ENCODE measurements at places on chromosomes 6 and 20. TPM values are rescaled to one million over a fixed set of nuclear protein-coding genes. Genes with fewer than 3 reads are reported as not detected.

The MAS1 gene
- total RNA-seq: not detected

The MANEA gene
- 12.9 TPM for total RNA-seq

GRCh38 chr20:20814685-20815084 lies 102.2 kb upstream of the RALGAPA2 start:
- DNase-seq: no peak

The GTF3C6 gene
- 74.7 TPM for total RNA-seq

DNA sequence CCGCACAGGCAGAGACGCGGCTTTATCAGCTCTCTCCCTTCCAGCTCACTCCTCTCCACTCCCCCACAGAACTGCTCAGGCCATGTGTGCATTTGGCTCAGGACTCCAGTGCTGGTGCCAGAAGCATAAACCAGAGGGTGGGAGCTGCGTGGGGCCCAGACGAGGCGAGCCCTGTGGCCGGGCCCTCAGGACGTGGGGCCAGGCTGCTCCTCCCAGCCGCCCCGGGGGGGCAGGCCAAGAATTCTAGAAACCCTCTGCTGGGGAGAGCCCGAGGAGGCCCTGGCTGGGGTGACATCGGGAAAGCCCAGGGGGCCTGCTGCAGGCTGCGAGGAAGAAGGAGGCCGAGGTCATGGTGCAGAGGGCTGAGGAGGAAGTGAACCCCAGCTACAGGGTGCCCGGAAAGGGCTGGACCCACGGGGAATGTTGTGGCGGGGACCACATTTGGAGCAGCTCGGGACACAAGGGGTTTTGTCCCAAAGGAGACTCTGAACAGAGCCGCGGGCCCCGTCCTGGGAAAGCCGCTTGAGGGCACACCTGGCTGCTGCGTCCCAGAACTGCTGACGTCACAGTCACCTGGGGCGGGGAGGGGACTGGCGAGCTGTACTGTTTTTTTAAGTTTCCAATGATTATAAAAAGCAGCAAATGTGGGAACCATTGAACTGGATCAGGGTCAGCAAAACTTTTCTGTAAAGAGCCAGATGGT lies 107.1 kb downstream of the BANF2 start:
- DNase-seq: peak; percentile 94

DNA sequence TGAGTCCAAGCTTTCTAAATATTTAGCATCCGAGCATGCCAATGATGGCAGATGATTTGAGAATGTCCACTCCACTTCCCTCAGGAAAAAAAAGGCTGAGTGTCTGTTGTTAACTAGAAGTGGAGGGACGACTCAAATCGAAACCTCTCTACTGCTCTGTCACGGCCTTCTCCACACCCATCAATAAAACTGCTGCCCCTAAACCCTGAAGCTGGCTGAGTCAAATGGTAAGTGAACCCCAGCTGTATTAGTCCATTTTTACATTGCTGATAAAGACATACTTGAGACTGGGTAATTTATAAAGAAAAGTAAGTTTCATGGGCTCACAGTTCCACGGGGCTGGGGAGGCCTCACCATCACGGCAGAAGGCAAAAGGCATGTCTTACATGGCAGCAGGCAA lies 707.0 kb downstream of the QKI start:
- no peak for DNase-seq

The BMP2 gene
- total RNA-seq: 38.9 TPM

DNA sequence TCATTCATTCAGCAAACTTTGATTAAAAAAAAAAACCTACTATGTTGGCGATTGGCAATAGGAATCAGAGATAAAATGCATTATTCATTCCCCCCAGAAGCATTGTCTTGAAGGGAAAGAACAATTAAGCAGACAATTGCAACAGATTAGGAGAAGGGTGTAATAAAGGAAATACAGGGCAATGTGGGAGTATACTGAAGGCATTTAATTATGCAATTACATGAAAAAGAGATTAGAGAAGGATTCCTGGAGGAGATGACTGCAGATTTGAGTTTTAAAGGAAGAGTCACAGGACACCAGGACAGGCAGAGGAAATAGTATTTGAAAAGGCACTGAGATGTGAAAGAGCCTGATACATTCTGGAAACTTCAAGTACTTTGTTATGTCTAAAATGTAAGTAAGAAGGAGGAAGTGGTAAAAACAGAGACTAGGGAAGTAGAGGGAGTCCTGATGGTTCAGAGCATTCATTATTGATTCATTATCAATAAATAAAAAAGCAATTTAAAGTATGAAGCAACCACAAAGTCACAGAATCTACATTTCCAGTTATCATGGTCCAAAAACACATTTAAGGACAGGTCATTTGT lies 43.7 kb downstream of the THEMIS start:
- no peak for DNase-seq

DNA sequence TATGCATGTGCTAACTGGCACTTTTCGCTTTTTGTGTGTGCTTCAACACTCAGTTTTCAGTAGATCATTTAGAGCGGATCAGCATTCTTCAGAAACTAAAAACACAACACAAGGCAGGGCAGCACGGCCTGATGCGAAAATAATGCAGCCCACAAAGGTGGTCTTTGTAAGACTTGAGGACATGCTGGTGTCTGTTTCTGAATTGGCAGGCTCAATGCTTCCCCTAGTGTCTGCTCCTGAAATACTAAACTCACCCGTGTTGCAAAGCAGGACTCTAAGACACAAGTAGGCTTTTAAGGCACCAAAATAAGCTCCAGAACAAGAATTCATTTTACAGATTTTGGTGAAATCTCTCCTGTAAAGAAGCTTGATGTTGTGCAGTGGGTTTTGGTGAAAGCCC lies 676.5 kb downstream of the TENT5A start:
- DNase-seq: no peak

DNA sequence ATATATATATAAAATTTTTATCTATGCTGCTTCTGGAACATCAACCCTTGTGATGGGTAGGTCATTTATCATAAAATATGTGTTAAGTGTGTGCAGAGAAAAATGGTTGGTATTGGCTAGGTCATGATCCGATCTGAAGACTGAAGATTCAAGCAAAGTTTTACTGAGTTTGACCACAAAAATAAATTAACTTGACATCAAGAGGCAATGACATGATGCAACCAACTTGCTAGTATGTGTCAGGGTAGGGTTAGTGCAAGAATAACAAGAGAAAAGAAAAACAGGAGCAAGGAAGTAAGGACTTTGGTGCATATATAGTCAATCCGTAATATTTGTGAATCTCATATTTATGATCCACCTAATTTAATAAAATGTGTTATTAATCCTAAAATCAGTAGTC lies 1202.0 kb upstream of the ADGRB3 start:
- no peak for DNase-seq

DNA sequence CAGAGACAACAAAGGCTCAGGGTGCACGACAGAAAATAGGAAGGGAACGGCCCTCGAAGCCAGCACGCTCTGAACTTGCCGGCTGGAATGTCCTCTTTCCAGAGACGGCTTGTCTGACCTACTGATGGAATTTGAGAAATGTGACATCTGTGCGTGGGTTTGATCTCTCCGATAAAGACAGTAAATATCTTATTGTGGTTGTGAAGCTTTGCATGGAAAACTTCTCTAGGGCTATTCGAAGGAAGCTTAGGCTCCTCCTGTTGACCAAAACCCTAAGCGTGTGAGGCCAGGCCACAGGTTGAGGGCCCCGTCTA lies 247.3 kb downstream of the ZNF217 start:
- DNase-seq: no peak

The SLC22A7 gene
- total RNA-seq: not detected

DNA sequence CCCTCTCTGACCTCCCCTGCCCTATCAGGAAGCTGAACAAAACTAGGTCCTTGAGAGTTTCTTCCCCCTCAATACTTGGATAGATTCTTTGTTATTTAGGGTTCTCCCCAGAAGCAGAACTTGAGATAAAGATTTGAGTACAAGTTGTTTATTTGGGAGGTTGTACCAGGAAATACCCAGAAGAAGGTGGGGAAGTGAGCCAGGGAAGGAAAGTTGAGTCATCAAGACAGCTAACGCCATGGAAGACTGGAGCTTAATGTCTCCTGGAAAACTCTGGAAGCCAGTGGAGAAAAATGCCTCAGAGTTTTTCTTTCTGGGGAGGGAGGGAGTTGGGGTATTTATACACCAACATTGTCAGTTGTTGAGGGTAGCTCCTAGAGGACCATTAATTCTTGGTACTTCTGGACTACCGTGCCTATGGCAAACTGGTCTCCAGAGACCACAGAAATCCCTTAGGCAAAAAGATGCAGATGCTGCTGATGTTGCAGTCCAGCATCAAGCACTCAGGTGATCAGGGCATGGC lies 102.6 kb upstream of the ZFP64 start:
- DNase-seq: no peak

GRCh38 chr6:134177753-134178160 lies 125.3 kb upstream of the SLC2A12 start:
- no peak for DNase-seq

- no peak for DNase-seq
Measured at GRCh38 chr6:20217891-20218290, 5.6 kb upstream of the MBOAT1 start.

- DNase-seq: no peak
Measured at GRCh38 chr20:51488331-51488730, 54.2 kb downstream of the NFATC2 start.

All from left lung (tissue), 14 donors.